Coronary artery (tissue), 2 donors: ENCODE measurements at places on chromosomes 2 and 18.

- no peak for DNase-seq
Observed at GRCh38 chr2:27822049-27822448, 50.5 kb downstream of the MRPL33 start.

DNA sequence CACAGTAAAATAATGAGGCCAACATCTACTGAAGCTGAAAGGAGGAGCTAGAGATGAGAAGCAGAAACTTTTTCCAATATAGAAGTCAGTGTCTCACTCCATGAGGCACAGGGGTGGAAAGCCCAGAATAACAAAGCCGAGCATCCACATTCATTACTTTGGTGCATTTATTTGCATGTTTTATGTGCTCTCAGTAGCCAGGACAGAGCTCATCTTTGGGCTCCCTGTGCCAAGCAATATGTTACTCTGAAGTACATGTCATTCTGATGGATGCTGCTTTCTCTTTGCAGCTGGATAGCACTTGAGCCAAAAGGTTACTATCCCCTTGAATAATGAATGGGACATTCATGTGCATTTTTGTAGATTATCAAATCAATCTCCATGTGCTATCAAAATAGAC is 338.6 kb upstream of the SOX11 start:
- no peak for DNase-seq

GRCh38 chr18:63186520-63187222 is 132.9 kb downstream of the BCL2 start:
- no peak for DNase-seq

DNA sequence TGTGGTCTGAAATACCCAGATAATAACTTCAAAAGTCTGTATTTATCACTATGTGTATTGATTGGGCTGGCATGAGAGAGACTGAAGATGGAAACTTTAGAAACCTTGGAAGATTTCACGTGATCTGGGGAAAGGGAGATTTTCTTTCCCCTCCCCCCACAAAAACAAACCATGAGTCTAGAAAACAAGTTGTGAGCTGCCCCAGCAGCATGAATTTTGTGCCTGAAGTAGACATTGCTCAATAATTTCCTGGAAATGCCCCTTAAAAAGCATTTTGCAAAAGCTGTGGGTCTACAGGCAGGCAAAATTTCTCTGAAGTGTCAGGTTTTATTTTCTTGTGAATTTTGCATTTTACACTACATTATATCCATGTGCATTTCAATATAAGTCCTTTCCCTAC is 101.8 kb downstream of the ETAA1 start:
- DNase-seq = no peak

DNA sequence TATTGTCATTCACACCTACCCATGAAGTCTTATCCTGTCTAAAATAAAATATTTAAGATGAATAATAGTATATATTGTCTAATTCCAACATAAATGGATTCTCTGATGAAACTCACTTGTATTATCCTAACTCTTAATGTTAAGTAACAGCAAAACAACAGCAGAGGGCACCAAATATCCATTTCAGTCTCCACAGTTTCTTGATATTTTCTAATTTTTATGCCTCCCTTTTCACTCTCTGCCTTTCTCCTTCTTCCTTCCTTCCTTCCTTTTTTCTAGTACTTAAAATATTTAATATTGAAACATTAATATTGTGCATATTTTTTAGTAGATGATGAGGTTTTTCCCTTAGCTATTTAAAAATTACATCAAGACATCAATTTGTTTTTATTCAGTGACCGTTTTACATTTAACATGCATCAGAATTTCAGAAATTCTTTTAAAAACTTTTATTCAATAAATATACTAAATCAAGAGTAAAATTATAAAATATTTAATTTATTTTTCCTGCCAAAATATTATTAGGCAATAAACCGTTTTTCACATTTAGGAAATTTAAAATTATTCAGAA is 97.6 kb downstream of the WDR7 start:
- DNase-seq = no peak

DNA sequence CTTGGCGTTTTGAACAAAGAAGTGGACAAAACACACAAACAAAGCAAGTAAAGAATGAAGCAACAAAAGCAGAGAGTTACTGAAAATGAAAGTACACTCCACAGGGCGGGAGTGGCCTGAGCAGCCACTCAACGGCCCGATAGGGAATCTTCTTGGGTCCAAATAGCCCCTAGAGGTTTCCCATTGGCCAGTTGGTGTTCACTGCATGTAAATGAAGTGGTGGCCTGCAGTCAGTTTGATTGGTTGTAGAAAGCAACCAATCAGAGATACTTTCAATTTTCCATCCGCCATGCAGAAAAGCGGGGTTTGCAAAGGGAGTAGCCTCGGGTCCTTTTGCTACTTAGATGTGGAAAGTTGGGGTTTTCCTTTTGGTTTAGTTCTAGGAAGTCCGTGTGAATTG is 31.6 kb downstream of the CYBRD1 start:
- no peak for DNase-seq
